ENCODE measurements at places on chromosomes 2 and 18. TPM values are rescaled to one million over a fixed set of nuclear protein-coding genes. Genes with fewer than 3 reads are reported as not detected.

The RAB17 gene
- total RNA-seq: 0.14 TPM

- H3K4me3 ChIP-seq: no peak overlapping the region
- no peak overlapping the region for H3K27ac ChIP-seq
- peaks cover 10% of the 10 kb centered on the region for H3K27me3 ChIP-seq
Measured at GRCh38 chr2:47695800-47696477, 87.0 kb upstream of the MSH6 start.

- H3K4me3 ChIP-seq: no peak overlapping the region
- DNase-seq: no peak
- no peak overlapping the region for H3K27ac ChIP-seq
- no peaks in the 10 kb centered on the region for H3K36me3 ChIP-seq
- H3K27me3 ChIP-seq: no peaks in the 10 kb centered on the region
- H3K4me1 ChIP-seq: no peaks in the 10 kb centered on the region
Measured at GRCh38 chr2:85988175-85988913, 99.6 kb upstream of the ST3GAL5 start.

The CHRND gene
- not detected for total RNA-seq

DNA sequence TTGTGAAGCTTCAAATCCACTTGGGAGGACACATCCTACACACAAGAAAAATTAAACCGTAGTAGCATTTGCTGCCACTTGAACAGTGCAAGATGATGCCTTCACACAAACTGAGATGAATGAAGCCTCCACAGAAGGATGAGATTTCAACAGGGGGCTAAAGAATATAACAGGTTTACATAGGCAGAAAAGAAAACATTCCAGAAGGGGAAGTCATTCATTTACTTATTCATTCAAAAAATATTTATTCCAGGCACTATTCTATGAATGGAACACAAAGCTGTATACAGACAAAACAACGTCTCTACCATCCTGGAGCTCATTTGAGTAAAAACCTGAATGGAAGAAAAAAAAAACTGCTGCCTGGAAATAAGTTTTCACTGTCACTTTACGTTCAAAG is 170.5 kb downstream of the CDH20 start:
- H3K4me1 ChIP-seq: no peaks in the 10 kb centered on the region

GRCh38 chr2:26712486-26713465 is 20.3 kb downstream of the KCNK3 start:
- H3K27ac ChIP-seq: no peak overlapping the region
- H3K27me3 ChIP-seq: no peaks in the 10 kb centered on the region
- H3K4me3 ChIP-seq: no peak overlapping the region
- no peaks in the 10 kb centered on the region for H3K36me3 ChIP-seq
- H3K4me1 ChIP-seq: no peaks in the 10 kb centered on the region
- no peak for DNase-seq

DNA sequence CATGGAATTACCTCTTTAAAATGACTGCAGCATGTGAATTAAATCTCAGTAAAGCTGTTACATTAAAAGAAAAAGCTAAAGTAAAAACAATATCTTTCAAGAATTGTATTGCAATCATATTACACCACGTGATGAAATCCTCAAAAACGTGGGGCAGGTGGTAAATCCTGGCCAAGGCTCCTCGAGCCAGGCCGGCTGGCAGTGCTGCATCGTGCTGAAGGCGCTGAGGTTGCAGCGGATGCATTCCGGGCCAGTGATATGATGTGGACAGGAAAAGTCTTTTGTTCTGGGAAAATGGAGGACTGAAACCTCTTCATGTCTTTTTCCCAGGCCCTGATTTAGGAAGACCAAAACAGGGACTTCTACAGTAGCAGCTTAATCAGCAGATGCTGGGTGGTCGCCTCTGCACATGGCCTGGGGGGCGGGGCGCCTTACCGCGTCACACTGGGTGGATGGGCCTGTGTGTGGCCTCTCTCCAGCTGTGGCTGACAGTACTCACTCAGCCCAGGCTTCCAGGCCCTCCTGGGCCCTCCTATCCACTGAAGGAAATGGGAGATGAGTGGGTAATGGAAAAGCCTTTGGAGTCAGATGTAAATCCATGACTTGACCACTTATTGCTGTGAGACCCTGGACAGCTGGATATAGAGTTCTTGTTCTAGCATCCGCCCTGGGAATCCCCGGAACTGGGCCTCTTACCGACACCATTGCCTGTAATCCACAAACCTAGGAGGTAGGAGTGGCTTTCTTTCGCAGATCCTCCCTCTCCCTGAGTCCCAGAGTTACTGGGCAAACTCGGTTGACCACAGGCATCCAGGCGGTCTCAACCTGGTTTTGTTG is 45.1 kb downstream of the PROC start:
- H3K27ac ChIP-seq: no peak overlapping the region
- no peak for DNase-seq
- H3K36me3 ChIP-seq: peaks cover 6% of the 10 kb centered on the region

The IL36A gene
- total RNA-seq: not detected

DNA sequence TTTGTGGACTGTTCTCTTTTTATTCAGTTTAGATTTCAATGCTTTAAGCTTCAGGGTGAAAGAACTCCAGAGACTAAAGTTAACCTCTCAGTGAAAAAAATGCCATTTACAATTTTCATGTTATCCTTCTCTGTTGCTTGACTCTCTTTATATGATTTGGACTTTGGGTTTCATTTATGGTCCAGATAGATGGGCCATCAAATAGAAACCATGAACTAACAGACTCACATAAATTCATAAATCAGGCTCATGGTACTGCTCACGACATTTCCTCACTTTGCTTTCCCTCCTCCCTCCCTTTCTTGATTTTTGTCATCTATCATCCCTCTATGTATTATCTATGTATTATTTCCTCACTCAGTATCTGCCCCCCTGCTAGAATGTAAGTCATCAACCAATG is 10.0 kb downstream of the FAM110C start:
- no peak overlapping the region for H3K4me3 ChIP-seq
- no peak for DNase-seq
- H3K36me3 ChIP-seq: no peaks in the 10 kb centered on the region
- H3K27me3 ChIP-seq: peaks cover 8% of the 10 kb centered on the region
- no peak overlapping the region for H3K27ac ChIP-seq

- no peaks in the 10 kb centered on the region for H3K27me3 ChIP-seq
- no peak overlapping the region for H3K27ac ChIP-seq
- H3K4me1 ChIP-seq: no peaks in the 10 kb centered on the region
- no peak for DNase-seq
Measured at GRCh38 chr2:235917506-235917905, 250.7 kb downstream of the GBX2 start.

DNA sequence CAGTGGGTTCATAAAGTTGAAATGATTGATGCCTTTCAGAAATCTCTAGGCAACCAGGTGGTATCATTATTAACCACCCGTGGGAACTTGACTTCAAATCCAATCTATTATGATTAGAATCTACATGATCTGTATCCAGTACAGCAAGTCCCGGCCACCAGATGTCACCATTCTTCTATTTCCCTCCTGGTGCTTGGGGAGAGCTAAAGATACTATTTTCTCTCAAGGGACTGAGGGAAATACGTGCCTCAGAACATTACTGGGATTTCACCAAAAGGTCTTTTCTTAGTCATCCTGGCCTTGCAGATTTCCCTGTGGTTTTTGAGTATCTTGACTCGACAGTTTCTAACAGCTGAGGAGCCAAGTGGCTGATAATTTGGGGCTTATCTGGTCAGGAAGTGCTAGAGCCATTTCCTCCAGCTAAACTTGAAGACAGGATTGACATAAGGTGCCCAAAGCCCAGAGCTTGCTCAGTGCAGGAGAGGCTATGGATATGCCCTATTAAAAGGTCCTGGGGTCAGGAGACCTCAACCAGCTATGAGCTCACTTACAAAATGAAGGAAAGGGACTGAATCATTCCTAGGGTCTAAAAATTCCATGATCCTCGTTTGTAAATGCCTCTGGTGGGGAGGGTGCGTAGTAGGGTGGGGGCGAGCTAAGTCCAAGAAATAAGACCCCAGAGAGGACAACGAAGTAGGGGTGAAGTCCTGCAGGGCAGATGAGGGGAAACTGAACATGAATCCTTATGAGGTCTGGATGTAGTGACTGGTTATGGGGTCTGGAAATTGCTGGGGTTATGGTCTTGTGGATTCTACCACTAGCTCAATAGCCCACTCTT is 135.4 kb upstream of the MGAT5 start:
- H3K36me3 ChIP-seq: no peaks in the 10 kb centered on the region
- DNase-seq: peak; percentile 97
- H3K27ac ChIP-seq: no peak overlapping the region

The GKN2 gene
- not detected for total RNA-seq

DNA sequence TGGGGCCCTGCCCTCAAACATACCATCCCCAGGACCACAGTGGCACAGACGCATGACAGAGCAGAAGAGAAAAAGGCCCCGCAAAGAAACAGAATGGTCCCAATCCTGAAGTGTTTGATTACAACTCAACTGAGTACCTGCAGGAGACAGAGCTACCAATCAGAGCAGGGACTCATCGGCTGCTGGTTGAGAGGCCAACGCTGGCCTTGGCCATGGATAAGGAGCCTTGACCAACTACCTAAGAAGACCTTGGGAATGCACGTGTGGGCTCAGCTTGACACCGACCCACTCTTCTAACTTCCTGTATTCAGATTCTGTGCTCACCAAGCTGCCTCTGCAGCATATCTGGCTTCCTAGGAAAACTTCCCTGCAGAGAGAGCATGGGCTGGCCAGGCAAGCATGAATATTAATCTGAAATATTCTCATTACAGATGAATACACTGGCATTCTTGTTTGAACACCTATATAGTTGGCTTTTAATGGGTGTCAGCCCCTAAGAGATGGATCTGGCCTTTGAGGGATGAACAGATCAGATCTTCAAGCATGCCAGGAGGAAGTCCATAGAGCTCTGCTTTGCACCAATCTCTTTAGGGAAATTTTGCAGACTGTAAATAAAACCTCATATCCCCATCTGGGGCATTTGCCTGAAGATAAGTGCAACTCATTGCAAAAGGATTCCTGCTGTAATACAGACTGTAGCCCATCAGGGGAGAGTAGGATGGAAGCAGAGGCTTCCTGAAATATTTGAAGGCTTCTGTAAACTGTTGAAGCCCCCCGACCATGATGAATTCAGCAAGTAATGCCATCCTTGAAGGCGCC is 135.4 kb downstream of the BCL2 start:
- peaks cover 85% of the 10 kb centered on the region for H3K4me1 ChIP-seq
- peaks cover 43% of the 10 kb centered on the region for H3K36me3 ChIP-seq
- H3K4me3 ChIP-seq: no peak overlapping the region
- H3K27me3 ChIP-seq: no peaks in the 10 kb centered on the region

DNA sequence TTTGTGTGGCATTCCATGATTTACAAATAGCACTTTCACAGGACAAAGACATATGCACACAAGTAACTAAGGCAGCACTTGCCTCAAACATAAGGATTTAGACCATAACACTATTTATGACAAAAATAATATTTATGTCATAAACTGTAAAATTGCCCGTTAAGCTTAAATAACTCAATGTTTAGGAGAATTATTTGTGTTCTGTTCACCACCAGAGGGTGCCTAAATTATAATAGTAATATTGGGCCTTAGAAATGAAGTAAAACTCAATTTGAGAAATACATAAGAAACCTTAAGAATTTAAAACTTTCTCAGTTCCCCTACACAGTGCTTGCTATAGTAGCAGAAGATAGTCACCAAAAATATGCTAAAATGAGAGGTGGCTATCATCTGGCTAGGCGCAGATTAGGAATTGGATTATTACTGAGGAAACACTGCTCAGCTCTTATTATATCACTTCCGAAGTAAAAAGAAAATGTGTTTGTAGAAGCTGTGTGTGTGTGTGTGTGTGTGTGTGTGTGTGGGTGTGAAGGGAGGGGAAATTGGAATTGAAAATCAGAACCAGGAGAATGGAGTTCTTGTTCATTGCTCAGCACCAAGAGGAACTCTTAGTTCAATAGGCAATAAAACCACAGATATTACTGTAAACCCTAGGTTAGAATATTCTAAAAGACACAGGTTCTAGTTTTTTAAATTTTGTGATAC is 4.9 kb upstream of the CHN1 start:
- H3K4me3 ChIP-seq: no peak overlapping the region
- H3K36me3 ChIP-seq: peaks cover 2% of the 10 kb centered on the region
- H3K27me3 ChIP-seq: peaks cover 28% of the 10 kb centered on the region
- no peak for DNase-seq

DNA sequence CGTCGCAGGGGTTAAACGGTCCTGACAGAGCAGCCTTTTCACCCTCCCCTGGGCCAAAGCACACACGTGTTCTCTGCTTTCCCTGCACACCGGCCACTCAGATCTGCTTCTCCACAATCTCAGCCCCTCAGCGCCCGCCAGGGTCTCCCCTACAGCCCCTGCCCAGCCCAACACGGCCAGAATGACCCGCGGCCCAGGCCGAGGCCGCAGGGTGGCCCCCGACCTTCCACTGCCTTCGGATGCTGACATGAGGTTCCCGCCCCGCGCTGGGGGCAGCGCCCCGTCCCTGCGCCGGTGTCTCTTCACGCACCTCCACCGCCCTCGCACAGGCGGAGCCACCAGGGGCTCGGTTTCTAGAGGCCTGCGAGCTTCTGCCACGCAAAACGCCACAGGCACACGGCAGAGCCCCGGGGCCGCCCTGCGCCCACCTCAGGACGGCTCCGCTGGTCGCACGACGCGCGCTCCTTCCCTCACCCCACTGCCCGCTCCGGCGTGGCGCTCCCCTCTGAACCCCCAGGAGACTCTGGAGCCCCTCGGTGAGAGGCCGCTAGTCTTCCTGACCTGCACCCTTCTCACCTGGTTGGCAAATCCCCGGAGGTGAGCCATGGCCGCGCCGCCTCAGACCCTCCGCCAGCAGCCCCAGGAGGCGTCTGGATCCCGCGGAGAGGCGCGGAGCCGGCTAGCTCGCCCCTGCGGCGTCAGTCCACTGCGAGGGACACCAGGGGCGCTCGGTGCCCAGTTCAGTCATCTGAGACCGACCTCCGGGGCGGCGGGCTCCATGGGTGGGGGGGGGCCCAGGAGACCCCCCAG is 749 bp downstream of the STK25 start:
- H3K4me3 ChIP-seq: peak overlapping the region; percentile 78
- H3K27me3 ChIP-seq: no peaks in the 10 kb centered on the region
- H3K27ac ChIP-seq: no peak overlapping the region

- no peak overlapping the region for H3K4me3 ChIP-seq
- DNase-seq: no peak
- no peaks in the 10 kb centered on the region for H3K36me3 ChIP-seq
- H3K27me3 ChIP-seq: no peaks in the 10 kb centered on the region
- H3K27ac ChIP-seq: no peak overlapping the region
- no peaks in the 10 kb centered on the region for H3K4me1 ChIP-seq
Measured at GRCh38 chr18:28040716-28041115, 136.2 kb downstream of the CDH2 start.

- peaks cover 49% of the 10 kb centered on the region for H3K4me1 ChIP-seq
- peak overlapping the region; percentile 43 for H3K27ac ChIP-seq
- no peak for DNase-seq
- H3K4me3 ChIP-seq: no peak overlapping the region
Measured at GRCh38 chr18:46158499-46158898, 54.3 kb downstream of the HAUS1 start.
